ENCODE measurements at places on chromosomes 1 and 21. TPM values are rescaled to one million over a fixed set of nuclear protein-coding genes. Genes with fewer than 3 reads are reported as not detected.

- DNase-seq = no peak
These were observed 4.5 kb upstream of the SFT2D2 start for GRCh38 chr1:168221275-168221674.

GRCh38 chr1:232709386-232709785 is 79.5 kb upstream of the SIPA1L2 start:
- DNase-seq = no peak

- no peak for DNase-seq
These were observed 10.3 kb downstream of the B3GALT2 start for GRCh38 chr1:193176113-193176512.

GBP7 gene
- not detected for total RNA-seq

DNA sequence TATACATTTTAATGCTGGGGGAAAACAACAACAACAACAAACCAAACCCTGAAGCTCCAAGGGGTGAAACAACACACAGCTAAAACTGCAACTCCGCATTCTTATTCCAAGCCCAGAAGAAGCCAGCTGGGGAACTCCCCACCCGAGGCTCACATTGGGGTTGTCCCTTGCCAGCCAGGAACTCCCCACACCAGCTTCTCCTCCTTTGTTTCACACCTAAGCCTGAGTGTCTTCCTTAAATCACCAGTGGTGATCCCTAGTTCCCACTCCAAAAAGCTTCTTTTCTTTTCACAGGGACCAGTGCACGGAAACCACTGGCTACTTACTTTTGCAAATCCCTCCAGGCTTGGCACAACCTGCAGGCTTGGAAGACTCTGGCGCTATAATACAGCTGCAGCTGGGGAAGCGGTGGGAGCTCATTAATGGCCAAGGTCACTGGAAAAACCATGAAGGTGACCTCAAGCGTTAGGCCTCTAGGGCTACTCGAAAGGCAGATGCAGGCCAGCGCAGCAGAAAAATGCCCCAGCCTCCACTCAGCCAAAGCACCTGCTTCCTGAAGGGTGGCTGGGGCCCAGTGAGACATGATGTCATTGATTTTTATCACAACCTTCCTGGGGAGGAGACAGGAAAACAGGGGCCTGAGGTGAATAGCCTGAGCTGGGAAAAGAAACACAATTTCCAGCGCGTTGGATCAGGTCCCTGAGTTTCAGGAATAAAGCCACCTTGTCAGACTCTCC is 40.1 kb downstream of the TLR5 start:
- no peak for DNase-seq

MX2 gene
- 4.2 TPM for total RNA-seq

IL19 gene
- not detected for total RNA-seq

- no peak for DNase-seq
These were observed 106.7 kb upstream of the KLHDC7A start for GRCh38 chr1:18373882-18374493.

- DNase-seq = peak; percentile 94
These were observed 56.5 kb upstream of the SELENON start for GRCh38 chr1:25743164-25744139.

CYP4B1 gene
- total RNA-seq = not detected

DNA sequence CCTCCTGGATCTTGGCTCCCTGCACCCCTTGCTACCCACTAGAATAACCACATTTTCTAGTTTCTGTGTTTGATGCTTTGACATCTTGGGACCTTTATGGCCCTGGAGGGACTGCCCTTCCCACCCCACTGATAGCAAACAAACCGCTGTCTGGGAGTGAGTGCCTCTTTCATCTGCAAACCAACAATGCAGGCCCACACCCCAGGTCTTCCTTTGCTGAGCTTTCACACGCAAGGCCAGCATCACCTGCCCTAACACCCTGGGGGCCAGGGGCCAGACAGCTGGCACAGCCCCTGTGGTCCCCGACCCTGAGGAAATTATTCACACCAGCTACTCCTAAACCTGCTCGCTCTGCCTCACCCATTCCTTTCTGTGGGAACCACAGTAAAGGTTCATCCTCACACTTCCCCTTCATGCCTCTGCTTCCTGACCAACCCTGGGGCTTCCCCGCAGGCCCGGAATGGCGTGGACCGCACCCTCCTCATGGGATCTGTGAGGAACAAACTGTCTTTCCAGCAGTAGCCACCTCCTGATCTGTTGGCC is 15.4 kb downstream of the SLC2A7 start:
- no peak for DNase-seq

DNA sequence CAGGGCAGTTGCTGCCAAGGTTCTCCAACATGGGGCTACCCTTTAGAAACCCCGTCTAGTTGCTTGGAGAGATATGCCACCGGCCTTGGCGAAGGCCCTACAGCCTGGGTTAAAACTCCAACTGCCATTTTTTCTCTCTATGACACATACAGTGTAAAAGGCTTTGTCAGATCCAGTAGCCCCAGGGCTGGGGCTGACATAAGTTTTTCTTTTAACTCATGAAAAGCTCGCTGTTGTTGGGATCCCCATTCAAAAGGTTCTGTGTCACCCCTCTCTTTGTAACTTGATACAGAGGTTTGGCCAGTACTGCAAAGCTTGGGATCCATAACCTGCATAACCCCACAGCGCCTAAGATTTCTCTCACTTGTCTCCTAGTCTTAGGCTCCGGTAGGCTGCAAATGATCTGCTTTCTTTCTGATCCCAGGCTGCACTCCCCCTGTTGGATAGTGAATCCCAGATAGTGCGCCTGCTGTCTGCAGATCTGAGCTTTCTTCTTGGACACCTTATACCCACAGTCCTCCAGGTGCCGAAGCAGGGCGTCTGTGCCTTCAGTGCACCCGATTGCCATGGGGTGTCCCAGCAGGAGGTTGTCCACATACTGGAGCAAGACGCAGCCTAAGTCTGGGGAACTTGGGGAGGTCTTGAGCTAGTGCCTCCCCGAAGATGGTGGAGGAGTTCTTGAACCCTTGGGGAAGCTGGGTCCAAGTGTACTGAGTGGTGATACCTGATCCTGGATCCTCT is 406.2 kb downstream of the TGFB2 start:
- DNase-seq = no peak

DNA sequence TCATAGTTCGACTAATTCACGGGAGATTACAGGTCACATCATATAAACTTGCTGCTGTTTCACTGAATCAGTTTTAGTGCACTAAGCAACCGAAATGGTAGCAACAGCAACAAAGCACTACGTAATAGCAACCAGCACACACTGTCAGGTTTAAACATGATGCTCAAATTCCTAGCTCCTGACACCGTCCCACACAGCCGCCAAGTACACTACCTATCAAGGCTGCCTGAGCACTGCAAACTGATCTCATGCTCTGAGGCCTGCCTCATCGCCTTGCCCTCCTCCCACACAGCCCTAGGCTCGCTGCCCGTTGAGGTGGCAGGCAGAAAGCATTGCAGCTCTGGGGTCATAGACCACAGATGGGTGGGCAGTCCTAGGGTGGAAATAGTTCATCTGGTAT is 12.4 kb downstream of the LAMC2 start:
- peak; percentile 74 for DNase-seq

OPRD1 gene
- total RNA-seq = not detected

S100A7 gene
- total RNA-seq = not detected

All from fibroblast of the aortic adventitia (primary cell).